ENCODE measurements at places on chromosomes 5 and 9.

DNA sequence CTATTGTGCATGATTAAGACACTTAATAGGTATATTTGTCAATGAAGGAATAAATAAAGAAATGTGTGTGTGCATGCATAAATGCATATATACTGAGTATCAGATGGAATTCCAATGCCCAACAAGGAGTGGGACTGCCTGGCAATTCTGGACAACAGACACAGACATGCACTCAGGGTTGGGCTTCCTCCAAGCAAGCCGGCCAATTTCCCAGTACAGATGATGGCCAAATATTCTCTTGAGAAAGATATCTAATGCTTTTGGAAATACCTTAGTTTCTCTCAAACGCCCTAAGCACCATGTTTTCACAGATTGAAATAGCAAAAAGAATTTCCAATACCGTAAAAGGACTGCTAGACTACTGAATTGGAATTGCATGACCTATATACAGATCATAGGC lies 11.1 kb downstream of the FTMT start:
- DNase-seq: no peak

- no peak for DNase-seq
Measured at GRCh38 chr5:96977228-96977627, 41.3 kb downstream of the LNPEP start.

DNA sequence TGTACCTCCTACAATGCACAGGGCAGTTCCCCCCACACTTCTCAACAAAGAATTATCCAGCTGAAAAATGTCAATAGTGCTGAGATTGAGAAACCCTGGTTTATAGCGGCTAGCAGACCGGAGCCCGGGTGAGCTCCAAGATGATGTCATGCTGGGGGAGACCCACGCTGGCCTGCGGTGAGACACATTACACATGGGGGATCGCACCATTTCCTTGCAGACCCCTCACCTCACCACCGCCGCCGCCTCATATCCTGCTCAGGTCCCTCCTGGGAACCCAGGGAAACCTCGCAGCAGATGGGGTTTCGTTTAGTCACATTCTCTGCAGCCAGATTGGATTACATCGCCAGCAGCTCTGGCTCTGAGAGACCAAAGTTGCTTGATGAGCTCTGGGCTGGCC lies 14.7 kb upstream of the TNC start:
- no peak for DNase-seq

GRCh38 chr5:151577566-151577965 lies 13.6 kb downstream of the FAT2 start:
- DNase-seq: no peak

DNA sequence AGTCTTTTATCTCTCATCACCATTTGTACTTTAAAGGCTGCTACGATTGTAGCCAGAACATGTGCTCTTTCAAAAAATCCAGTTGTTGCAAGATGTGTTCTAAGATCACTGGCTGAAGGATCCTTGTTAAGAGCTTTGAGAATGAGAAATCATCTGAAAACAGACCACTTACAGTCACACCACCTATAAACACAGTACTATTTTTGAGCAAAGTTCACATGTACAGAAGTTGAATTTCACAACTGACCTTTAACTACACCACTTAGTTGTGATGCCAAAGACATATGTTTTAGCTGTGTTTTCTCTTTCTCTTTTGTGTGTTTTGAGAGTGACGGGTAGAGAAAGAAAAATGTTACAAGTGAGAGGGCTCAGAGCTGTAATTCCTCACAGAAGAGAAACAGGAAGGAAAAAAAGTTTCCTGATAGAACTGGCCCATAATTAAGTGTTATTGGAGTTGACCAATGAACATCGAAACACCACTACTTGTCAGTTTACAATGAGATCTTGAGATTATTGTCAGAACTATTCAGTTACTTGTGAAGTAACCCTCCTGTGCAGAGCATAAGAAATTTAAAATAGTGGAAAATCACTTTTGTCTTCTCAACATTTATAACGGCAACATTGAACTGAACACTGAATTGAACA lies 245.4 kb downstream of the MLLT3 start:
- DNase-seq: no peak

- DNase-seq: no peak
Measured at GRCh38 chr9:99579964-99580363, 241.7 kb upstream of the NR4A3 start.

DNA sequence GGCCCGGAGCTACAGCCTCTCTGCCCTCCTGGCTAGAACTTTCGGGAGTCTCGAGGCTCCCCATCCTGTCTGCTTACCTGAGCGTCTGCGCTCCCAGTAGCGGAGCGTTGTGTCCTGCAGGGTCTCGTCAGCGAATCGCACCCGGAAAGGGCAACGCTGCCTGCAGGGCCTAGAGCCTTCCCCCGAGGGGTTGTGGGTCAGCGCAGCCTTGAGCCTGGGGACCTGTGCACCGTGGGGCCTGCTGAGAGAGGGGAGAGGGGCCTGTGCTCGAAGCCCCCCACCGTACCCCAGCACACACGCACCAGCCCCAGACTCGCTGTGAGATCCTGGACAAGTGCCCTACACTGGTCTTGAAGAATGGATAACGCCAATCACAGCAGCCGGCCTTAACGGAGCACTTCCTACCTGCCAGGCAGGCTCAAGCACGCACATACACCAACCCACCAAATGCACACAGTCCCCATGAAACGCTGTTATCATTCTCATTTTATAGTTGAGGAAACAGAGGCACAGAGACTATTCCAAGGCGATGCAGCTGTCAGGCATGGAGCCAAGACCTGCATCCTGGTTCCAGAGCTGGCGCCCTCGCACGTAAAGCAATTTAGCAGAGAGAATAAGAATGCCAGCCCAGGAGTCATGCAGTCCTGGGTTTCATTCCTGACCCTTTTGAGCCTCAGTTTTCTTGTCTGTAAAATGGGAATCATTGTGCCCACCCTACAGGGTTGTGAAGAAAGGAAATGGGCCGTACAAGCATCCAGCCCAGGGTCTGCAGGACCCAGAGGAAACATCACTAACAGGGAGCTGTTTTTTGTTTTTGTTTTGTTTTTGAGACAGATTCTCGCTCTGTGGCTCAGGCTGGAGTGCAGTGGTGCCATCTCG lies 5.3 kb downstream of the C9orf50 start:
- no peak for DNase-seq

GRCh38 chr9:91086657-91087461 lies 274.9 kb downstream of the AUH start:
- no peak for DNase-seq

GRCh38 chr9:17349831-17350230 lies 215.0 kb downstream of the CNTLN start:
- DNase-seq: no peak
